ENCODE measurements at places on chromosomes 16 and 17. TPM values are rescaled to one million over a fixed set of nuclear protein-coding genes. Genes with fewer than 3 reads are reported as not detected.

- no peak for DNase-seq
- peak overlapping the region; percentile 79 for H3K27ac ChIP-seq
- H3K36me3 ChIP-seq: no peaks in the 10 kb centered on the region
- H3K4me3 ChIP-seq: peak overlapping the region; percentile 74
- no peaks in the 10 kb centered on the region for H3K27me3 ChIP-seq
Measured at GRCh38 chr17:81713004-81713555, 996 bp downstream of the SLC25A10 start.

DNA sequence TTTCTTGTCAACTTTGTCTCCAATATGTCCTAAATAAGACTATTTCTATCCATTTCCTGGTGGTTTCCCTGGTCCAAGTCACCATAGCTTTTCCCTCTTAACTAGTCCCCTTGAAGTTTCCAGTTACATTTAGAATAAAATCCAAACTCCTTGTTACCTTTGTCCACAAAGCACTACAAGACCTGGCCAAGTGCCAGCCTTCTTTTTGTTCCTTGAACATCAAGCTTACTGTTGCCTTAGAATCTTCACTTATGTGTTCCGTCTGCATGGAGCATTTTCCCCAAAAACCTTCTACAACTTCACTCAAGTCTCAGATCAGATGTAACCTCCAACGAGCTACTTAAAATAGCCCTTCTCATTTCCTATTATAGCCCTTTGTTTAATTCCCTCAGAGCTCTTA, 101.4 kb downstream of the ITFG1 start:
- H3K27me3 ChIP-seq: no peaks in the 10 kb centered on the region
- H3K36me3 ChIP-seq: peaks cover 4% of the 10 kb centered on the region
- H3K4me1 ChIP-seq: no peaks in the 10 kb centered on the region
- no peak for DNase-seq

GRCh38 chr16:4675864-4676786, 17.2 kb upstream of the NUDT16L1 start:
- H3K4me1 ChIP-seq: peaks cover 6% of the 10 kb centered on the region
- no peak overlapping the region for H3K4me3 ChIP-seq
- DNase-seq: no peak
- H3K36me3 ChIP-seq: peaks cover 21% of the 10 kb centered on the region

Gene FOXF1
- 1.0 TPM for polyA plus RNA-seq

Gene HOXB5
- 0.36 TPM for polyA plus RNA-seq

DNA sequence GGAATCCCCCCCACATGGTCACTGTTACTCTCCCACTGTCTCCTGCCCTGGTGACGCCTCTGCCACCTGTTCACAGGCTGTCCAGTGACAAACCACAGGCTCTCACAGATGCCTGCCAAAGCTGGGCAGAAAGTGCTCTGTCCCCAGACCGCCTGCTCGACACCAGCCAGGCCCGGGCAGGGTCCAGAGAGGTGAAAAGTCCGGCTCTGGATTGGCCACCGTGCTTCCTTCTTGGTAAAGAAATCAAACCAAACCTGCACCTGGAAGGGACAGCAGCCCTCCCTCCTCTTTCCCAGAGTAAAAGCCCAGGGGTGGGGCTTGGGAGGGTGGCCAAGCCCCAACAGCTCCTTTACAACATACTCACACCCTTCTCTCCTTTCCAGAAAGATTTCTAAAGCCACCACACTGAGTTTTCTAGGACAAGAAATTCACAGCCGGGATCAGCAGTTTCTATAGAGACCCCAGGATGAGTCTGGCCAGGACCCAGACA, 6.2 kb downstream of the PCGF2 start:
- H3K27ac ChIP-seq: peak overlapping the region; percentile 39
- peaks cover 11% of the 10 kb centered on the region for H3K4me1 ChIP-seq
- no peak overlapping the region for H3K4me3 ChIP-seq
- no peaks in the 10 kb centered on the region for H3K27me3 ChIP-seq
- no peaks in the 10 kb centered on the region for H3K36me3 ChIP-seq

Gene SOCS1
- polyA plus RNA-seq: 2.5 TPM

GRCh38 chr17:14228903-14229302, 7.8 kb downstream of the CDRT15 start:
- H3K4me3 ChIP-seq: no peak overlapping the region
- no peak overlapping the region for H3K27ac ChIP-seq
- no peaks in the 10 kb centered on the region for H3K4me1 ChIP-seq
- H3K36me3 ChIP-seq: no peaks in the 10 kb centered on the region
- no peaks in the 10 kb centered on the region for H3K27me3 ChIP-seq

DNA sequence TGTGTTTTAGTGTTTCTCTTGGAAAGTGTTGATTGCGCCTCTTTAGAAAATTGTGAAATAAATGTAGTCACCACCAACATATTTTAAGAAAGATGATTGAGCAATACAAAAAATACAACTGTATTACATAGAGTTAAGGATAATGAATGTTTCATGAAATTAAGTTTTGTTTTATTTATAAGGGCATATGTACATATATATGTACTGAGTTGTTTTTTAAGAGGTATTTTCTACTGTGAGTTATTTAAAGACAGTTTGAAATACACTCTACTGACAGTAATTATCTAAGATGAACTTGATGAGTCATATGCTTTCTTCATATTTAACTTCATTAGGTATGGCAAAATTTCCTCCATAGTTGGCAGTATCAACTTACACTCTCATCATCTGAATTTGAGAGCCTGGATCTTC, 411.7 kb downstream of the HS3ST3B1 start:
- no peak overlapping the region for H3K4me3 ChIP-seq
- H3K36me3 ChIP-seq: no peaks in the 10 kb centered on the region
- no peaks in the 10 kb centered on the region for H3K4me1 ChIP-seq
- H3K27me3 ChIP-seq: no peaks in the 10 kb centered on the region

Gene GAST
- not detected for polyA plus RNA-seq

Gene AIPL1
- polyA plus RNA-seq: not detected

DNA sequence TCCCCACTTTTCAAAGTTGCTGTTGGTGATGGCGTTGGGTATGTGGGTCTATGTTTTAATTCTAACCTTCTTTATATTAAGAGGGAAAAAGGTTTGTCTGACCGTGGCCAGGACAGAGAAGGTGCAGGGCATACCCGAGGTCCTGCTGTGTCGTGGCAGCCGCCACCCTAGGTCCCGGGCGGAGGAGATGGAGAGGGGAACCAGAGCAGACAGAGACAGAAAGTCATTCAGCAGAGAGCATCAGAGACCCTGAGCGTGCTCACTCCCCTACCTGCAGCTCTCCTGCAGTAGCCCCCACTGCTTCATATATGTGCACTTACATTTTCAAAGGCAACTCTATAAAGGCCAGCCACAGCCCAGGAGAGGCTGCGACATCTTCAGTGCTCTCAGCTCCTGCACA, 327.2 kb upstream of the TNRC6C start:
- DNase-seq: no peak
- H3K27ac ChIP-seq: no peak overlapping the region
- no peak overlapping the region for H3K4me3 ChIP-seq
- no peaks in the 10 kb centered on the region for H3K36me3 ChIP-seq
- no peaks in the 10 kb centered on the region for H3K4me1 ChIP-seq
- no peaks in the 10 kb centered on the region for H3K27me3 ChIP-seq

DNA sequence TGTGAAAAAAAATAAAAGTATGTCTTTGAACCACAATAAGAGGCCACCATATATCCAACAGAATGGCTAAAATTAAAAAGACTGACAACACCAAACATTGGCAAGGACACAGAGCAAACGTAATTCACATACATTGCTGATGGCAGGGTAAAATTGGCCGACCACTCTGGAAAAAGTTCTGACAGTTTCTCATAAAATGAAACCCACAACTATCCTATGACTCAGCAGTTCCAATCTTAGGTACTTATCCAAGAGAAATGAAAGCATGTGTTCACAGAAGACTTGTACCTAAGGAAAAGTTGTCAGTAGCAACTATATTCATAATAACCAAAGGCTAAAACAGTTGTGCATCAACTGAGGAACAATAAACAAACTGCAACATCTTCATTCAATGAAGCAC, 357.3 kb upstream of the XYLT1 start:
- H3K4me1 ChIP-seq: no peaks in the 10 kb centered on the region
- H3K36me3 ChIP-seq: no peaks in the 10 kb centered on the region
- no peaks in the 10 kb centered on the region for H3K27me3 ChIP-seq
- DNase-seq: no peak
- H3K27ac ChIP-seq: no peak overlapping the region

- DNase-seq: no peak
- H3K4me1 ChIP-seq: peaks cover 3% of the 10 kb centered on the region
- no peak overlapping the region for H3K4me3 ChIP-seq
- H3K27ac ChIP-seq: no peak overlapping the region
- H3K27me3 ChIP-seq: no peaks in the 10 kb centered on the region
Measured at GRCh38 chr17:57889892-57890856, 40.3 kb upstream of the MRPS23 start.

Gene CA7
- not detected for polyA plus RNA-seq

DNA sequence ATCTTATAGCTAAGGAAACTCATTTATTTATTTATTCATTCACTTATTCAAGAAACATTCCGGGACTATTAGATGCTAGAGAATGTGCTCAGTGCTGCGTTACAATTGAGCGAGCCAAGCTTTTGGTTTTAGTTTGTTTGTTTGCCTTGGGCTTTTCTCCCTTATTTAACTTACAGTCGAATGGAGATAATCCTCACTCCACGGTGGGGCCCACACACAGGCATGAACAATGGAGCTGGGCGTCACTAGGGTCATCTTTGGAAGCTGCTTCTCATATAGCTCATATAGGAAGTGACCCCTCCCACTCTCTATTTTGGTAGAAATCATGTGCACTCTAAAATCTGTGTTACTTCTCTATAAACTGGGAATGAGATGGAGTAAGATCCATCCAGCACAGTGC, 210.0 kb downstream of the TMEM114 start:
- H3K27ac ChIP-seq: no peak overlapping the region
- DNase-seq: no peak
- no peaks in the 10 kb centered on the region for H3K36me3 ChIP-seq
- no peak overlapping the region for H3K4me3 ChIP-seq
- H3K4me1 ChIP-seq: no peaks in the 10 kb centered on the region
- no peaks in the 10 kb centered on the region for H3K27me3 ChIP-seq

Gene VAT1L
- 0.19 TPM for polyA plus RNA-seq

DNA sequence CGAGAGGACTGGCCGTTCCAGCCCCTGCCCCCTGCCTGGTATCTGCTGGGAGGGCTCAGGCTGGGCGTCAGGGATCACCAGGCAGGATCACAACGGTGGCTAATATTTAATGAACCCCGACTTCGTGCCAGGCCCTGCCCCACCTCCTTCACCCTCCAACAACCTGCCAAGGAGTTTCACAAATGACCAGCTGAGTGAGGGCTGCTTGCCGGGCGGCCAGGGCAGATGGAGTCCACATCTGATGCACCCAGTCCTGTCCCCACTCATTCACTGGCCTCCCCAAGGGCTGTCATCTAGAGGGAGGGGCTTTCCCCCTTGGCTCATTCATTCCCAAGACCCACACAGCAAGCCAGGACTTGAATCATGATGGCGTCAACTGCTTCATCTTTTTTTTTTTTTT, 17.5 kb downstream of the UBALD1 start:
- H3K4me3 ChIP-seq: no peak overlapping the region
- DNase-seq: no peak
- H3K27me3 ChIP-seq: no peaks in the 10 kb centered on the region
- H3K27ac ChIP-seq: no peak overlapping the region

DNA sequence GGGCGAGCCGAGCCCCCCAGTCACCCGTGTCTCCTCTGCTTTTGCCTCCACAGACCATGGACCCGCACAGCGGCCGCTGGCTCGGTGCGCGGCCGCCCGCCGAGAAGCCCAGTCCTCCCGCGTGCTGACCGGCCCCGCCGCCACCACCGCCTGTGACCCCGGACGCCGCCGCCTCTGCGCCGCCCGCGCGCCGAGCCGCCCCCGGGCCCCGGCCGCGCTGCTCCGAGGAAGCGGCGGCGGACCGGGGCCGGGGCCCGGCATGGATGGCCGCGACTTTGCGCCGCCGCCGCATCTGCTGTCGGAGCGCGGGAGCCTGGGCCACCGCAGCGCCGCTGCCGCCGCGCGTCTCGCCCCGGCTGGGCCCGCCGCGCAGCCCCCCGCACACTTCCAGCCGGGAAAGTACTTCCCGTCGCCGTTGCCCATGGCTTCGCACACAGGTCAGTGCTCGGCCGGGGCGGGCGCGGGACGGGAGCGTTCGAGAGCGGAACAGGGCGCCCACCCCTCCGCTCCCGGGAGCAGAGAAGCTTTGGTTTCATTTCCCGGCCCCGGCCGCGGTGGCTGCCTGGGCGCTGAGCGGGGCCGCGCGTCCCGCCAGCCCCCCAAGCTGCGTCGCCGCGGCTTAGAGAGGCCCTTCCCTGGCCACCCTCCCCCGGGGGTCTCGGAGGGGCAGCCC, 4.4 kb downstream of the BAHCC1 start:
- no peaks in the 10 kb centered on the region for H3K36me3 ChIP-seq
- peak overlapping the region; percentile 65 for H3K4me3 ChIP-seq
- no peaks in the 10 kb centered on the region for H3K27me3 ChIP-seq
- H3K27ac ChIP-seq: peak overlapping the region; percentile 88

Gene NPIPB9
- 0.06 TPM for polyA plus RNA-seq

Gene TBC1D3C
- not detected for polyA plus RNA-seq

DNA sequence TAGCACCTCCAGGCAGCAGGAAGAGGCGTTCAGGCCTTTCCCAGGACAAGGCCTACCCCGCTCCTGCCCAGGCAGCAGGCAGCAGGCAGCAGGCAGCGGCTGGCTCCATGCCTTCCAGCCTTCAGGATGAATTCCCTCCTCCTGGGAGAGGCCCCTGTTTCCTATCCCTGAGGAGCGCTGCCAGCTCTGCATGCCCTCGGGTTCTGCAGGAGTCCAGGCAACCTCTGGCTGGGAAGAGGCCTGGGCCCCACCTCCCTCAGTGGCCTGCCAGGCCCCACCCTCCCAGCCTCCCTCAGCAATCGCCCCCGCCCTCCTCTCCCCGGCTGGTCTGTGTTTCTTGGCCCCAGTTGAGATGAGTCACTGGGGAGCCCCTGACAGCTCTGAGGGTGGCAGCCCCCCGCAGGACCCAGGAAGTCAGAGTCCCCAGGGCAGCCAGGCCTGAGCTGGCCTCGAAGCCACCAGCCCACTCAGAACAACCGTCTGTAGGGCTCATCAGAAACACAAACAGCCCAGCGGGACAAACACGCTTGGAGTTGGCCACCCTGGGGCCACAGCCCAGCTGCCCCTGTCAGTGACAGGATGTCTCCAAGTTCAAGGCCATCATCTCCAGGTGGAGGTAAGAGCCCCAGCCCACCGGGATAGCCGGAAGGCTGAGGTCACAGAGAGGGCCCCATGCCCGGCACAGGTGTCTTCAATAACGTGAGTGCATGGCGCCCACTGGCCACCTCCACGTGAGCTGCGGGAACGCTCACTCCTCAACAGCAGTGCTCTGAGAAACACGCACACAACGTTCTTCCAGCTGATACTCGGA, 39.5 kb upstream of the CIBAR2 start:
- DNase-seq: no peak
- H3K27me3 ChIP-seq: no peaks in the 10 kb centered on the region
- H3K36me3 ChIP-seq: no peaks in the 10 kb centered on the region

All from liver (tissue), 10 donors.